ENCODE measurements at places on chromosomes 12 and 14. TPM values are rescaled to one million over a fixed set of nuclear protein-coding genes. Genes with fewer than 3 reads are reported as not detected.
A peak's percentile ranks its signal among the peaks of the same experiment; 100 is the strongest.

GRCh38 chr12:124915239-124916236 is 1.1 kb upstream of the UBC start:
- DNase-seq: peak; percentile 69

DNA sequence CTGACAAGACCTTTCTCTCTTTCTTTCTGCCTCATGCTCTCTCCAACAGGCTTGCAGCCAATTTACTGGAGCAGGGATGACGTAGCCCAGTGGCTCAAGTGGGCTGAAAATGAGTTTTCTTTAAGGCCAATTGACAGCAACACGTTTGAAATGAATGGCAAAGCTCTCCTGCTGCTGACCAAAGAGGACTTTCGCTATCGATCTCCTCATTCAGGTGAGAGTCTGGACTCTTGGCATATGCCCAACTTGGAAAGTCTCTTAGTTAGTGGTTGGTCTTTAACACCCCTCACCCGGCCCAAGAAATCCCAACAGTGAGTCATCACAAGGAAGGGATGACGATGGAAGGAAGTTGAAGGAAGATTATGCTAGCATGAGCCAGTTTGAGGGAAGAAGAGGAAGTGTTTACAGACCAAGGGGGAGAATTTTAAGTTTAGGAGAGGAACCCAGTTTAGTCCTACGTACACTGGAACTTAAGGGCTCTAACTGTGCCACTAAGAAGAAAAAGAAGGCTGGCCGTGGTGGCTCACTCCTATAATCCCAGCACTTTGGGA is 189.7 kb downstream of the ETV6 start:
- no peak for DNase-seq

GRCh38 chr12:100265732-100266584 is 921 bp downstream of the DEPDC4 start:
- no peak for DNase-seq

Gene NTF3
- total RNA-seq: 1.6 TPM

Data from tongue (tissue), 3 donors.